ENCODE measurements at places on chromosomes 6 and 20. TPM values are rescaled to one million over a fixed set of nuclear protein-coding genes. Genes with fewer than 3 reads are reported as not detected.

The BANF2 gene
- not detected for total RNA-seq

The EDN1 gene
- total RNA-seq = 3.4 TPM

The CGA gene
- total RNA-seq = not detected

The IRF4 gene
- under 0.01 TPM for total RNA-seq

The ADGRF5 gene
- total RNA-seq = 7.9 TPM

The ELOVL4 gene
- 30.0 TPM for total RNA-seq

The BPIFB4 gene
- not detected for total RNA-seq

The NHLRC1 gene
- 1.2 TPM for total RNA-seq

The HLA-DQA1 gene
- total RNA-seq = under 0.01 TPM

The C2 gene
- total RNA-seq = 1.7 TPM

The DDX43 gene
- total RNA-seq = 0.25 TPM

The EYS gene
- 2.0 TPM for total RNA-seq

The SEMG1 gene
- not detected for total RNA-seq

The FLRT3 gene
- total RNA-seq = 46.0 TPM

The HLA-G gene
- not detected for total RNA-seq

Data from temporal lobe (tissue), 4 donors.